Stimulated activated CD8-positive, alpha-beta memory T cell treated with anti-CD3 and anti-CD28 coated beads, Interleukin-4, amount 100 ng/mL, for 1 hour (primary cell): ENCODE measurements at places on chromosomes 5 and 9.

GRCh38 chr9:17005056-17005823, 129.6 kb upstream of the CNTLN start:
- no peak for DNase-seq

DNA sequence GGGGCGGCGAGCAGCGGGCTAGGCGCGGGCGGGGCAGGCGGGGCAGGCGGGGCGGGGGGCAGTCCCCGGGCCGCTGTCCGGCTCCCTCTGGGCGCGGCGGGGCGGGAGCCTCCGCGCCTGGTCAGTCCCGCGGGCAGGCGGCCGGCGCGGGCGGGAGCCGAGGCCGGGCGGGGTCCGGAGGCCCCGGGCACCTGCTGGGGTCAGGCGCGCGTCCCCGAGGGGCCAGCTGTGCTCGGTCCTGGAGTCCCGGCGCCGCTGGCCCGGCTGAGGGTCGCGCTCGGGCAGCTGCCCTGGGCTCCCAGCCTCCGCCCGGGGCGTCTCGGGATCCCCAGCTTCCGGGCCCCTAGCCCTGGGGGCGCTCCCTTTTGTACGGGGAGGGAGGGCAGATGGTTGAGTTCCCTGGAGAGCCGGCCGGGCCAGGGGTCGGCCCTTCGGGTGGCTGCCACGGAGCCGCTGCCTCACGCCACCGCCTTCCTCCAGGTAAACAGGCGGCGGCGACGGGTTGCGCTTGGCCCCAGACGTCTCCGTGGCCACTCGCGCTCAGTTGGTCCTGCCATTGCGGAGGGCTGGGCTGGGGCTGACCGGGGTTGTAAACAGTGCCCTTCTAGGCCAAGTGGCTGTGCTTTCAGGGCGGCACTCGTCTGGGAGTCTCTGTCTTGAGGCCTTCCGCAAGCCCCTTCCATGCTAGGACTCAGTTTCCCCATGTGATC, 473 bp downstream of the ZBTB34 start:
- DNase-seq: no peak

DNA sequence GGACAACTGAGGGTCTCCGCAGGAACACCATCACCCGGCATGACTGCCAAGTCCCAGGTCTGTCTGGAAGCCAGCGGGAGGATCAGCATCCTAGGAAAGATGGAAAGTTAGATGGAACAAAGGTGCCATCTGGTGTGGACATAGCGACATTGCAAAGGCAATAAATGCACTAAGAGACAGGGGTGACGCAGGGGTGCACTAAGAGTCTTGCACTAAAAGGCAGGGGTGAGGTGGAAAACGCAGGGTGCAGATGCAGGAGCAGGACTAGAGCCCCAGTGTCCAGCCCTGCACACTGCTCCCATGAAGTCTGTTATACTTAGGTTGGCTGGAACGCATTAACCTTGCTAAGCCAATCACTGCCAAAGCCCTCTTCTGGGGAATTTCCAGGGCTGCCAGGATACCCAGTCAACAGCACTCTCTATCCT, 15.5 kb downstream of the ATOX1 start:
- no peak for DNase-seq

DNA sequence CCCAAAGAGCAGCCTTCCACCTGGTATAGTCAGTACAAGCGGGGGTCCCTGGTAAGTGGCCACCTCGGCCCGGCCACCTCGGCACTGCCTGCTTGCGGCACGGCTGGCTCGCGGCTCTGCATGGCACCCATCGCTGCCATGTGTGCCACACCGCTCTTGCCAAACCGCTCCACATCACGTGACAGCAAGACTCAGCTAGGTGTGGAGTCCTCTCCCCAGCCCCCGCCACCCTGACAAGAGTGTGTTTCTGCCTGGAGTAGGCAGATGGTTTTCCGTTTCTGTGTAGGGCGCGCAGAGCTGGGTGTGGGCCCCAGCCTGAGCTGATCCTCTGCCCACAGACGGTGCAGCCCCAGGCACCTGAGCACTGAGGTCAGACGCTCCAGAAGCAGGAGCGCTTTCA, 50.5 kb upstream of the FCN2 start:
- no peak for DNase-seq

DNA sequence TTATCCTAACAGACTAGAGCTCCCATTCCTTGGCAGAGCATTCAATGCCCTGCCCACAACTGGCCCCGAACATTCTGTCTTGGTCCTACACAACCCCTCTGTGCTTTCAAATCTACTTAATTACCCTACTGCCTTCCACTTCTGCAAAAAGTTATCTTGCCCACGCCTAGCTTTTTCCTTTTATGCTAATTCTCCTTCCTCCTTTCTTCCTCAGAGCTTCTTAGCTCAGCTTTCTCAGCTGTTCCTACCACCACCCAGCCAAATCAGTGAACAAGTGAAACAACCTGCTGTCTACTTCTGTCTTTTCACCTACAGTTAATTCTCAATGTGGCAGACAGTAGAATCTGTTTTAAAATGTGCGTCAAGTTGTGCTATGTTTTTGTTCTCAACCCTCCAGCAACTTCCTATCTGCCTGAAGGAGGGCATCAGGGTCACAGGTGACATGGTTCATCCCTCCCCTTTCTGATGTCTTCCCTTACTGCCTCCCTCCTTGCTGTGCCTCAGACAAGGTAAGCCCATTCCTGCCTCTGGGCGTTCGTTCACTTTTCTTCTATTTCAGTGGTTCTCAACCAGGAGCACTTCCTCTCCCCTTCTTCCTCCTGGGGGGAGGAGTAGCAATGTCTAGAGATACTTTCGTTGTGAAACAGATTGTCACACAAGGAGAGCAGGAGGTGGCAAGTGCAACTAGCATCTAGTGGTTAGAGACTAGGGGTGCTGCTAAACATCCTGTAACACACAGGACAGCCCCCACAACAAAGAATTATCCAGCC, 1.3 kb upstream of the REEP5 start:
- no peak for DNase-seq

- DNase-seq: no peak
These were observed 128.3 kb downstream of the NSG2 start for GRCh38 chr5:174173766-174174165.

DNA sequence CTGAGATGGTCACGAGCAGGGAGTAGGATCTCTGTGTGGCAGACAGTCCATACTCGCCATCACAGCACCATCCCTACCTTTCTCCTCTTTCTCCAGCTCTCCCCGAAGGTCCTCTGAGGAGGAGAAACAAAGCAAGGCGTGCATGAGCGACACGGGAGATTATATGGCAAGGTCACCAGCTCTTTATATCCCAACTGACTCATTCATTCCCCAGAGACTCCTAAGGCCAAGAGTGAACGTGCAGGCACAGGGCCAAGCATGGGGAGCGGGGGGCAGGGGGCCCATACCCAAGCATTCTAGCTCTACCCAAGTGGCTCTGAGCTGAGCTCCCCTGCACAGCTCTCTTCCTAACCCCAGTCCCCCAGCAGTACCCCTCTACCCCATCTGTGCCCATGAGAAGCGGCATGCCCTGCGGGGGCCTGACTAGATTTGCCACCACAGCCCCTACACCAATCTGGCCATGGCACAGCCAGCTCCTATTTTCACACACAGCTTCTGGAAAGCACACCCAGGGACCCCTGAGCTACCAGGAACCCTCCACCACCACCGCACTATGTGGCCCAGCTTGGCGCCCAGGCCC, 6.8 kb downstream of the TRIM7 start:
- DNase-seq: no peak

GRCh38 chr5:141513627-141514329, 24.9 kb downstream of the PCDHGC5 start:
- no peak for DNase-seq

DNA sequence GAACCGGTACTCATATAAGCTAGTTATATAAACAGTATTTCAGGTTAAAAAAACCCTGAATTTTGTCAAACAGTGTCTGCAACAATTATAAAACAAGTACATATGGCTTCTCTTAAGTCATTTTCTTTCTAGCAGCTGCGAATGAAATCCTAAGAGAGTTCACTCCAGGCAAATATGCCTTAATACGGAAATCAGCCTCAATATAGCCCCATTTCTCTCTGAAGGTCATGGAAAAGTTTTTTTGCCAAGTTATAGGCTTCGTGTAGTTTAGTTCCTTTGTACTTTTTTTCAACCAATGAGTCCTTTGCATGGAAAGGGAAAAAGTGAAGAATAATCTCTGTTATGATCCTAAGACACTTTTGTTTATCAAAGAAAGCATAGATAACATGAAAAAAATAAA, 848.0 kb upstream of the ACO1 start:
- DNase-seq: no peak

DNA sequence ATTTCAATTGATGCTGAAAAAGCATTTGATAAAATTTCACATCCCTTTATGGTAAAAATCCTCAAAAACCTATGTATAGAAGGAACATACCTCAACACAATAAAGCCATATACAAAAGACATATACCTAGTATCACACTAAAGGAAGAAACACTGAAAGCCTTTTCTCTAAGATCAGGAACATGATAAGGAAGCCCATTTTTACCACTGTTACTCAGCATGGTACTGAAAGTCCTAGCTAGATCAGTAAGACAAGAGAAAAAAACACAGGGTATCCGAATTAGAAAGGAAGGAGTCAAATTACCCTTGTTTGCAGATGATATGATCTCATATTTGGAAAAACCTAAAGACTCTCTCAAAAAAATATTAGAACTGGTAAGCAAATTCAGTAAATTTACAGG, 350.2 kb upstream of the PDE4D start:
- no peak for DNase-seq

DNA sequence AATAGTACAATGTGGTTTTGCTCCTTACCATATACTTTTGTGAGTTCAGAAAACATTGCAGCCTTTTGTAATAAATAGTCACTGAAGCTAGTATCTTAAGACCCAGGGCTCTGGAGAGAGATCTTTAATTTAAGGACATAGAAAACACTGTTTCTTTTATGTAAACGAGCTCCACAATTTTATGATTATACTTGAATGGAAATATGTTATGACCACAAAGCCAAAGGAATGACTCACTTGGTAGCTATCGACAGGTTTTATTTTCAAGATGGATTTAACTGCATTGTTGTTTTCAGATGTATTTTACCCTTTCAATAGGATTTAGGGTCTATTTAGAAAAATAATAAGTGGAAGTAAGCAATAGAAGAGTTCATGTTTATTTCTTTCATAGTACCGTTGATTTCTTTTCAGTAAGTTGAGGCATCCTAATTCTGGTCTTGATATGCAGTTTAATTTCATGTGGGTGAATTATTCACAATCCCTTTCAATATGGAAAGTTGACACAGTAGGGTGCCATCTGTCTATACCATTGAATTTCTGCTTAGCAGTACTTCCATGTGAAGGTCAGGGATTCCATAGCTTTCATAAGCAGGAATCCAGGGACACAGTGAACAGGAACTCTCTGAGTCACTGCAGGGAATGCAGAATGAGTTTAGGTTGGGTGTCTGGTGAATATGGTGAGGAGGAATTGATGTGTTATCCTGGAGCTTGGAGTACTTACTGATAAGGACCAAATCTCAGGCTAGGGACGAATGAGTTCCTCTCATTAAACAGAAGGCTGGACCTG, 157.6 kb downstream of the CD180 start:
- DNase-seq: no peak
